NCI-H748 treated with DMSO at 0.1 percent for 48 hours (cell line): ENCODE measurements at places on chromosomes 5 and 9.

DNA sequence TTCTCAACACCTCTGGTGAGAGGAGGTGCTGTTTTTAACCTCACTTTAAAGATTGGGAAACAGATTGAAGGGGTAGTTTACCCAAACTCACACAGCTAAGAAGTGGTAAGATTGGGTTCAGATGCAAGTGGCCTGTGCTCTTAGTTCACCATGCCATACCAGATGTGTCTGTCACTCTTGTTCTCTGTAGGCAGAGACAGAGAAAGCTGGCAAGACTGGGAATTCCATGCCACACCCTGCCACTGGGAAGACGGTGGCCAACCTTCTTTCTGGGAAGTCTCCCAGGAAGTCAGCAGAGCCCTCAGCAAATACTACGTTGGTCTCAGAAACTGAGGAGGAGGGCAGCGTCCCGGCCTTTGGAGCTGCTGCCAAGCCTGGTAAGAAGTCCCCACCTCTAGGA is 11.0 kb downstream of the TCOF1 start:
- DNase-seq, result no peak

DNA sequence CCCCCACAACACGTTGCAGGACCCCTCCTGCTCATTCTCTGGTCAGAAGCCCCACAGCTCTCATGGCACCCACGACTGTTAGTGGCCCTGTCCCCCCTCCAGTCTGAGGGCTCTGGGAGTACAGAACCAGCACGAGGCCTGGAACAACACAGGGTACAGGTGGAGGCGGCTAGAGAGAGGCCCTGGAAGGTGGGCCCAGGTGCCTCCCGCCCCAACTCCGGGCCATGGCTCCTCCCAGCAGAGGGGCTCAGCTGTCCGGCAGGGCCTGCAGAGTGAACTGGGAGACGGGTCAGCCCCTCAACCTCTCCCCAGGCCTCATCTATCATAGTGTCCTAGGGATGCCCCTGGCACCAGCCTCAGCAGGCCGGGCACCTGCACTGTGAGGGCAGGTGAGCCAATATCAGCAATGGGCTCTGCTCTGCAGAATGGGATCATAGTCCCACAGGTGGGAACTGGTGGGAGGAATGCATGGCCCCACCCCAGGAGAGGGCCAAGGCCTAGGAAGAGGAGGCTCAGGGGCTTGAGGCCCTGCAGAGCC is 58.6 kb downstream of the BARX1 start:
- no peak for DNase-seq

GRCh38 chr5:140672455-140673186 is 755 bp downstream of the DND1 start:
- no peak for DNase-seq

DNA sequence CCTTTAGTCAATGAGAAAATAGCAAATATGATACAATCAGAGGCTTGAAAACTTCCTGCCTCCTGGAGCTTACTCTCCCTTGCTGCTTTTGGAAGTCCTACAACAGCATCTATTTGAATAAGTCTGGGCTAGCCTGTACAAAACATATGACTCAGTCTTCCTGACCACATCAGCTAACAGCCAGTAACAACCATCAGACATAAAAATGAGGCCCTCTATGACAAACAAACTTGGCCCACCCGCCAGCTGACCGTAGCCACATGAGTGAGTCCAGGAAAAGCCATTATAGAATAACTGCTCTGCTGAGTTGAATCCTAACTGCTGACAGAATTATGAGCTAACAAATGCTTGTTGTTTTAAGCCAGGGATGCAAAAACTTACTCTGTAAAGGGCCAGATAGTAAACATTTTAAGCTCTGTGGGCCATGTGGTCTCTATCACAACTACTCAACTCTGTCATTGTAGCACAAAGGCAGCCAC is 347.6 kb downstream of the PTPRD start:
- DNase-seq, result no peak

DNA sequence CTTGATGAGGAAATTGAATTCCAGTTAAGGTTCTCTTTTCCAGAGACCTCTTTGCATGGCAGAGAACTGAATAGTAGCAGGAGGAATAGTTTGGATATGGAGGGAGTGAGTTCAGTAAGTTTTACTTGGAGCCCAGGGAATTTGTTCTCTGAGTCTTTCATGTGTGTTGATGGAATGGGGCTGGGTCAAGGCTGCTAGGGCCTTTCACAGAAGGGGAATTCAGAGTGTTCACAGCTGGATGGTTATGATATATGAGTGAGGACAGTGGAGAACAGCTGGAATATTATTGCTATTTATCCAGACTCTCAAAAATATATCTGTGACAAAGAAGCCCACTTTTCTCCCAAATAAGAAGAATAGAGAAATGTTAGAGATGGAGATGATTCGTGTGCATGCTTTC is 372.8 kb downstream of the PLK2 start:
- DNase-seq, result no peak

- no peak for DNase-seq
Measured at GRCh38 chr5:35668319-35668718, 50.7 kb downstream of the SPEF2 start.

GRCh38 chr5:423233-423565 is 19.8 kb upstream of the EXOC3 start:
- DNase-seq, result no peak

GRCh38 chr5:68455216-68455615 is 239.7 kb downstream of the PIK3R1 start:
- no peak for DNase-seq

GRCh38 chr9:98323051-98323830 is 67.8 kb upstream of the TBC1D2 start:
- DNase-seq, result no peak
